ENCODE measurements at places on chromosomes 16 and 17.

DNA sequence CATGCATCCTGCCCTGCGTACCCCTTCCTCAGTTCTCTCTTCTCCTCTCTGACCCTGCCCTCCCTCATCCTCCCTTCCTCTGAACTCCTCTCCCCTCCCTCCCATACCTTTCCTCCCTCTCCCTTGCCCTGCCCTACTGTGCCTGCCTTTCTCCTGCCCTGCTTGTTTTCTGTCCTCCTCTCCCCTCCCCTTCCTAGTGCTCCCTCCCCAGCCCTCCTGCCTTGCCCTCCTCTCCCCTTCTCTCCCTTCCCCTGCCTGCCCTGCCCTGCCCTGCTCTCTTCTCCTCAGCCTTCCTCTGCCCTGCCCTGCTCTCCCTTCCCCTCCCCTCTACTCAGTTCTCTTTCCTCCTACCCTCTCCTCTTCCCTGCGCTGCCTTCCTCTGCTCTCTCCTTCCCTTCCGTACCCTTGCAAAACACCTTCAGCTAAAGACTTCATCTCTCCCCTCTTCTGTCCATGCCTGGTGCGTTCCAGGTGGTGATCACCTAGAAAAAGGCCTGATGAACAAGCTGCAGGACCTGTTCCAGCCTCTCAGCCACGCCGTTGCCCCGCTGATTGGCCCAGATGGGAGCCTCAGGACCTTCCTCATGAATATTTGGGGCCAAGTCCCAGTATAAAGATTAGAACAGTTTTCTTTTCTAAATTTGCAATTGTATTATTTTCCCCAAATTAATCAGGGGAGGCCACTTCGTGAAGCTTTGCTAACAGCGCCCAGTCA, 290.5 kb downstream of the CPPED1 start:
- DNase-seq = no peak

DNA sequence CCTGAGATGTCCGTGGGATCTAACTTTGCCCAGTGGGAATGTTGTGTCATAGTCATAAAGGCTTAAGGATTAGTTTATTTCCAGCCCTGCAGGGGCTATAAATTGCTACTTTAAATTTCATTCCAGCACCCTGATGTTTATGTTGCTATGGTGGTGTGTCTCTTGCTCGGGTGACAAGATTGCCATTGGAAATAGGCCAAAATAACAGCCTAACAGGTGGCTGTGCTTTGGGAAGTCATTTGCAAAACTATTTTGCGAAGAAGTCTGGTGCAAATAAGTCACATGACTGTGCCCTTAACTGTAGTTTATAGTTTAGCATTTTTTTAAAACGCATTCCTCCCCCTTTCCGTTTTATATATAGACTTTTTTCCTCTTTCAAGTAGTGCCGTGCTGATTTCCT, 23.1 kb downstream of the PITPNC1 start:
- DNase-seq = no peak

- DNase-seq = no peak
These were observed 759 bp downstream of the ELAC2 start for GRCh38 chr17:13016881-13017654.

- DNase-seq = no peak
These were observed 1.4 kb upstream of the KRT19 start for GRCh38 chr17:41529491-41529915.

- no peak for DNase-seq
These were observed 22.0 kb downstream of the CLUH start for GRCh38 chr17:2689411-2690164.

DNA sequence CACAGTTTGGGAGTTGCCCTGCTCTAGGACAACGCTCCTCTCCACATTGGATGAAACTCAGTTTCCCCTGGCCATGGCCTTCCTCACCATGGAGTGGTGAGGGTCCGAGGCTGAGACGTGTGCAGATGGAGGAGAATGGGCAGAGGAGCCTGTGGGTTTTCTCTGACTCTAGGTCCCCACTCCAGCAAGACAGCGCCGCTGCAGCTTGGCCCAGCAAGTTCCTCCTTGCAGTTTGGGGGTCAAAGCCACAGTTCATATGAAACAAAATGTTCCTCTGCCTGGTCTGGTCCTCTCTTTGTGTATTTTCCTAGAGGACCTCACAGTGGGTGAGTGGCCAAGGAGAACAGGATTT, 2.3 kb downstream of the C16orf54 start:
- DNase-seq = no peak

DNA sequence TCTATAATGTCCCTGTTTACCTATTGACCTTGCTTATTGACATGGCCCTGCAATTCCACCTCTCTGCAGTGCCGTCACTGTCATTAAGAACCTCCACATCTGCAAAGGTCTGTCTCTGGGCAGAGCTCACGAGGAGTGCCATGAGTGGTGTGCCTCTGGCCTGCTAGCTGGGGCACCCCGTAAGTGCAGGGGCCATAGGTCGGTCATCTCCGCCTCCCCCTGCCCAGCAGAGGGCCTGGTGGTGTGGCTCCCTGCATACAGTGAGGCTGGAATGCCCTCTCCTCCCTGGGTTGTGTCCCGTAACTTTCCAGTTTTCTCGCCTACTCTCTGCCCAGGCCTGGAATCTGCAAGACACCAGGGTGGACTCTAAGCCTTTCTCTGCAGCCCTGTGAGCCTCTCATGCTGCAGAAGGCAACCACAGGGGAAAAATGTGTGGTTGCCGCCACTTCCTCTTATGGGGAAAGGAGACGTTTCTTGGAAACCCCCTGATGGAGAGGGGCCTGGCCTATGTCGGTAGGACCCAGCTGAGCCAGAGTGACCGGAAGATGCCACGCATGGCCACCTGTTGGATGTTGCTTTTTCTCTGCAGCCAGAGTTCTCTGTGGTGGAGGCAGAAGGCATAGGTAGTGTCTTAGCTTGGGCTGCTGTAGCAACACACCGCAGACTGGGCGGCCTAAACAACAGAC, 2.7 kb upstream of the SNX20 start:
- DNase-seq = peak; percentile 34

DNA sequence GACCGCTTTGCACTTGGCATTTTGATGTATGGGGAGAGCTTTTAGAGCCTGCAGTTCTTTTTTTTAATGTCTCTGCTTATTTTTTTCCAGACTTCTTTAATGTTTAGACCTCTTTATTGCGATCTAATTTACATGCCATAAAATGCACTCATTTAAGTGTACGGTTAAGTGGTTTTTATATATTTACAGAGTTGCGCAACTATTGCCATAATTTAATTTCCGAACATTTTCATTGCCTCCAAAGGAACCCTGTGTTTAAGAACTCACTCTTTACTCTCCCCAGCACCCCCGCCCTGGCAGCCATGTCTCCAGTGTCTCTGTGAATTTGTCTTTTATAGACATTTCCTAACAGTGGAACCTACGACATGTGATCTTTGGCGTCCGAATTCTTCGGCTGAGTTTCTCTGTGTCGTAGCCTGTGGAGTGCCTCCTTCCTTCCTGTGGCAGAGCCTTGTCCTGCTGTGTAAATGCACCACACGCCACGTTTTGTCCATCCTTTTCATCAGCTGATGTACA, 24.0 kb downstream of the ZNF750 start:
- DNase-seq = no peak

GRCh38 chr17:65154770-65155589, 17.8 kb downstream of the RGS9 start:
- no peak for DNase-seq

DNA sequence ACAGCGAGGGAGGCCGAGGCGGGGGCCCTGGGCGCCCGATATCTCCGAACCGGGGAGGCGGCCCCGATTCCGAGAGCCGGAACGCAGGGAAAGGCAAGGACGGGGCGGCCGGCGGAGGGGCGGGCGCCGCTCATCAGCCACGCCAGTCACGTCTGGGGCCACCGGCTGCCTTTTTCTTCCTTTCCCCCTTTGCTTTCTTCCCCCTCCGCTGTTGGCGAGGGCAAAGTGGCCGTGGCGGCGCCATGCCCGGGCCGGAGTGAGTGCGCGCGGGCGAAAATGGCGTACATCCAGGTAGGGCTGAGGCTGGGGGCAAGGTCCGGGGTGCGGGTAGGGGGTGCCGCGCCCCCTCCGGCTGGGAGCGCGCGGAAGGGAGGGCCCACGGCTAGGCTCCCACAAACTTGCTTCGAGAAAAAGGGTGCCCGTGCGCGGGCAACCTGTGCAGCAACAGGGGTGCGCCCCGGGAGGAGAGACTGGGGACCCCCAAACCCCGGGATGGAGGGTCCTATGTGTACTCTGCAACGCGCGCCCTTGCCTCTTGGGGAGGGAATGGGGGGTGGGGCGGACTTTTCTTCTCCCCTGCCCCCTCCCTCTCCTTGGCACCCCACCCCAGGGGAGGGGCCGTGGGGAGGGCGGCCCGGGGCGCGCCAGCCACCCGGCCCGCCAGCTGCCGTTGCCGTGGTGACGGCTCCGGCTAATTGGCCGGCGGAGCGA, 486 bp downstream of the SYT17 start:
- DNase-seq = no peak

GRCh38 chr16:86272744-86273143, 237.6 kb upstream of the FOXF1 start:
- no peak for DNase-seq

DNA sequence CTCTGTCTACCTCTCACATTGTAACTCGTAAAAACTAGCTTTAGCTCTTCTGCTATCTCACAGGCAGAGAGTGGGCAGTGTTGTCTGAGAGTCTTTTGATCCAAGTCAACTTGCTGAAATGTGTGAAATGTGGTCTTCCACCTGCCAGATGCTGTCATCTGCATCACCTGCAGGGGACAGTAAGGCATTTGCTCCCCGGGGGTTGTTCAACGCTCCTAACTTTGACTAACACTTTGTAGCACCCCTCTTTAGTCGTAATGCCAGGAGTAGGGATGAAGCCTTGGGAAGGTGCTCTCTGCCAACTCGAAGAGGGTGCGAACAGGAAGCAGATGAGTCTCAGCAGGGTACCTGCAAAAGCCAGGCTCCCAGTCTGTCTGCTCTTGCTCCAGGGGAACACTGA, 36.1 kb downstream of the SNX11 start:
- no peak for DNase-seq

DNA sequence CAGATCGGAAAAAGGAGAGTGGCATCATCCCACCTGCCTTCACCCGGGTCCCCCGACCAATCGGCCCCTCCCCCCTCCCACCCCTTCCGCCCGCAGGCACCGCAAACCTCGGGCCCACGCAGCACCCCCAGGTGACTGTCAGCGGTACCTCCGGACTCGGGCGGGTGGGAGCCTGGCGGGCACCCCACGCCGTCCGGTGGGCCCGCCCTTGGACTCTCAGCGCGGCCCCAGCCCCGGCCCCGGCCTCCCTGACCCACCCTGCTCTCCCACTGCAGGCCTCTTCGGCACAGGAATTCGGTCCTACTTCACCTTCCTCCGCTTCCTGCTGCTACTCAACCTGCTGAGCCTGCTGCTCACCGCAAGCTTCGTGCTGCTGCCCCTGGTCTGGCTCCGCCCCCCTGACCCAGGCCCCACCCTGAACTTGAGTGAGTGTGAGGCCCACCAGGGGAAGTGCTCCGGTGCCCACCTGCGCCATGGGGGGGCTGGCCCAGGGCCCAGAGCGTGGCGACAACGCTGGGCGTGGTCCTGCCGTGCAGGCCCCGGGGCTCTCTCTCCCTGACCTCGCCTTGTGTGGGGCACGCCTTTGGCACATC, 1.6 kb downstream of the TMC8 start:
- no peak for DNase-seq

DNA sequence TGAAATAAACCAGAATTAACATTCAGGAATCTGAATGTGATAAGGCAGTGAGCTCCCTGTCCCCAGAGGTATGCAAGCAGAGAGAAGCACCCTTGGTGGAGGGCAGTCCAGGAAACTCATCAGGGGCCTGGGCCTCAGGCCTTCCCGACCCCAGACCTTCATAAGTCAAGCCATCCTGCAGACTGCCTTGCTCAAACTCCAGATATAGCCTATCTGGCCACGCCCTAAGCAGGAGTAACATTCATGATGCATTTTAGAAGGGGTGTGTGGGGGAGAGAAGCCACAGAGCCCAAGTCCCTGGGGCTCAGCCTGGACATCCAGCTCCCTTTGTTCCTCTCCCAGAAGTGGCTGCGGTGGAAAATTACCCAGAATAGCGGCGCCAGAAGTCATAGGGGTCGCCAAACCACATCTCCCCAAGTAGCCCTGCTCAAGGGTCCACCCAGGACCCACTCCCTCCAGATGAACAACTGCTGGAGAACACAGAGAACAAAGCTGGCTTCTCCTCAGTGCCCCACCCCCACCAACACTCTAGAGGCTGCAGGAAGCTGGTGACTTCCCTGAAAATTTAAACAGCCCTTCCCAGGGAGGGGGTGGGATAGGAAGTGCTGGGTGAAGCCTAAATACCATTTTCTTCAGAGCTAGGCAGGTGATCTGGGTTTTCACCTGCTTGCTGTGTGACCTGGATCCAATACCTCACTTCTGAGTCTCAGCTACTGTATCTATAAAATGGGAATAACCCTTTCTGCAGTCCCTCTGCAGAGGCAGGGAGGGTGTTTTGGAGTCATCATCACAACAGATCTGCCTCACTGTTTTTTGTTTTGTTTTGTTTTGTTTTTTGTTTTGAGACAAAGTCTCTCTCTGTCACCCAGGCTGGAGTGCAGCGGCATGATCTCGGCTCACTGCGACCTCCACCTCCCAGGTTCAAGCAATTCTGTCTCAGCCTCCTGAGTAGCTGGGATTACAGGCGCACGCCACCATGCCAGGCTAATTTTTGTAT, 1.5 kb upstream of the SREBF1 start:
- no peak for DNase-seq

Measured in T-helper 9 cell (primary cell).